HS-5 (cell line): ENCODE measurements at places on chromosomes 3 and 15.

DNA sequence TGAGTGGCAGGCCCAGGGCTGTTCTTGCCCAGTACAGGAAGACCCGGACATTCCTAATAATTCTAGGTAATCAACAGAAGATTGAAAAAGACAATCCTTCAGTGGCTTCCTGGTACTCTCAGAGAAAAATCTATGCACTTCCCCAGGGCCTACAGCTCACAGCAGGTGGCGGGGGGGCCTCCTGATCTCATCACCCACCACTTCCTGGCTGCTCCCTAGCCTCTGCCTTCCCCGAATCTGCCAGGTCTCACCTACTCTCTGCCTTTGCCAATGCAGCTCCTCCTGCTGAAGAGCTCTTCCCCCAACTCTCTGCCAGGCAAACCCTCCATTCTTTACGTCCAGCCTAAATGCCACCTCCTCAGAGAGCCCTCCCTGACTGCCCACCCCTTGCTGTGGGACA is 37.5 kb downstream of the EHD4 start:
- no peak for DNase-seq

GRCh38 chr3:195768831-195769303 is 42.9 kb downstream of the MUC4 start:
- DNase-seq = no peak

DNA sequence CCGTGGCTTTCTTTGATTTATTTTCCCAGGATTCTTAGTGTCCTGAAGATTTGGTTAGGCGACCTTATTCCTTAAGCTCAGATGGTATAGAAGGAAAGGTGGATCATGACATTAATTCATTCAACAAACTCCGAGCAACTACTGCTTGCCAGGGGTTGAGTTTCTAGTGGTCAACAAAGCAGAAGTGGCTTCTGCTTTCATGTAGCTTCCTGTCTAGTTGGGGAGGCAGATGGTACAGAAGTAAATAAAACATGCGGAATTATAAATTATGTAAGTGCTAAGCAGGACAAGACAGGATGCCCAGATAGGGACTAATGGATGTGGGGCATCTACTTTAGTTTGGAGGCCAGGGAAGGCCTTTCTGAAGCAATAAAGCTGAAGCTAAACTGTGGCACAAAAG is 15.6 kb downstream of the EEFSEC start:
- no peak for DNase-seq

- DNase-seq = no peak
Observed at GRCh38 chr3:16884084-16884747, 539 bp upstream of the PLCL2 start.

DNA sequence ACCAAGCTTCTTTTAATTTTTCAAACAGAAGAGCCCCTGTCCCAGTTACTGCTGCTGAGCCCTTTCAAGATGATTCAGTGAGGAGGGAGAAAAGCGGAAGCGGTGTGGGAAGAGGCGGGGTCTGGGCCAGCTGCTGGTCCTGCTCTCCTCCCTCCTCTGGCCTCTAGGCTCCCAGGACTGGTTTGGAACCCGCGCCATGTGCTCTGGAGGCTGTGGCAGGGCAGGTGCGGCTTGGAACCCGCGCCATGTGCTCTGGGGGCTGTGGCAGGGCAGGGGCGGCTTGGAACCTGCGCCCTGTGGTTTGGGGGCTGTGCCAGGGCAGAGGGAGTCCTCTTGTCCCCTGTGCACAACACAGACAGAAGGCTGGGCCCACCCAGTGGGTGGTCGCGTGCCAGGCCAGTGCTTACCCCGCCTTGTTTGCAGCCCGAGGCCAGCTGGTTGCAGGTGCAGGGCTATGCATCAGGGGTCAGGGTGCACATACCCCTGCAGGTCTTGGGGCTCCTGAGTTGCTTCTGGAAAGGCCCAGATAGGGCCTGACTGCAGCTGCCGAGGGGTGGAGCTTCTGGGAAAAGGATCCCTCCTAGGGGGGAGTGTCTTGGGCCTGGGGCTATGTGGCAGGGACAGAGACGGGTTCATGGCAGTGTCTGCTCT is 12.2 kb downstream of the ALG1L2 start:
- no peak for DNase-seq

DNA sequence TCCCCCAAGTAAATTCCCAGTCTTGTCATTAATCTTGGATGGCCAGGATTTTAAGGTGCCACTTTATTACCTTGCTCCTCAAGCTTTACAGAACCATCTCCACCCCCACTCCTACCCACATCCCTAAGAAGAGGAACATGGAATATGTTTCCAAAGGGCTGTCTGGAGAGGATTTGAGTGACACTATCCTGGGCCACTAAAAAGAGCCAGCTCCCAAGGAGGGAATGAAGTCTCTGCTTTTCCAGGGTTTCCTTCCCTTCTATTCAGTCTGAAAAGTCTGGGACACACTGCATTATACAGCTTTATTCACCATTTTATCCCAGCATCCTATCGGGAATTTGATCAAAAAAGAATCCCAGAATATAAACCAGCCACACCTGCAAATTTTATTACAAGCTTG is 35.6 kb upstream of the MECOM start:
- no peak for DNase-seq

DNA sequence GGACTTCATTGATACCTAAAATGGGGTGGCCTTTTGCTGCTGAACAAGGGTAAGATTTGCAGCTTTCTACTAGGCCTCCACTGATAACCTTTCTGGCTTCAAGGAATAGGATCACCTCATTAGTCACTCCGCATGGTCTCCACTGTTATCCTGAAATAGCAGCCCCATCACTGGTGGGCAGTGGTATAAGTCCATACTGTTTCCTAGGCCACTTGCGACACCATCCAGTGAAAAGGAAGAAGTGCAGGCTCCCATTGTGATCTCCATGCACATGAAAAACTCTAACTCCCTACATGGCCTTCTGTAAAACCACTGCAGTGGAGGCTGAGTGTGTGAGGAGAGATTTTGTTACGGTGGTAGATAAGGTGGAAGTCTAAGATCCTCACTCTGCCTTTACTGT is 1455.9 kb downstream of the SI start:
- no peak for DNase-seq

- no peak for DNase-seq
Observed at GRCh38 chr15:56367156-56367555, 1.9 kb downstream of the TEX9 start.

- no peak for DNase-seq
Observed at GRCh38 chr15:60949039-60949977, 279.8 kb downstream of the RORA start.

DNA sequence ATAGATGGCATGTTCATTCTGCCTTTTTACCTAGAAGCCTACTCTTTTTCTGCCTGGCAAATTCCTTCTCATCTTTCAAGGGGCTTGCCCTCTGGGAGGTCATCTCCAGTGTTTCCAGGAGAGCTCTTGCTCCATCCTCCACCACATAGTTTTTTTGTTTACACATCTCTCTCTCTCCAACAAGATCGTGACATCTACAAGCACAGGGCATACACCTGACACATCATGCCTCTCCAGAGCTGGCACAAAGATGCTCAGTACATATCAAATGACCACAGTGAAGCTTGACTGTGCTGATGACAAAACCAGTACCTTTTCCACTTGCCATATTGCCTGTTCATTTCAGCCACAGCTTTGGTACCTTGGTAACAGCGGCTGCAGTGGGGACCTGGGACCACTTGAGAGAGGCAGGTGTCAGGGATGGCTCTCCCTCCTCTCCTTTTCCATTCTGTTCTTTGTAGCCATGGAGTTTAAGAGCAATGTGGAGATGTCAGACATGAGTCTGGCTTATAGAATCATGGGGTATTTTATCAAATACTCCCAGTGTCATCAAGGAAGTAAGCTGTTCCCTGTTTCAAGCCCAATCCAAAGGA is 15.4 kb downstream of the ALPK3 start:
- DNase-seq = no peak

- DNase-seq = no peak
Observed at GRCh38 chr3:149751551-149751950, 738 bp downstream of the COMMD2 start.

GRCh38 chr3:46946416-46946815 is 30.1 kb downstream of the CCDC12 start:
- DNase-seq = no peak

DNA sequence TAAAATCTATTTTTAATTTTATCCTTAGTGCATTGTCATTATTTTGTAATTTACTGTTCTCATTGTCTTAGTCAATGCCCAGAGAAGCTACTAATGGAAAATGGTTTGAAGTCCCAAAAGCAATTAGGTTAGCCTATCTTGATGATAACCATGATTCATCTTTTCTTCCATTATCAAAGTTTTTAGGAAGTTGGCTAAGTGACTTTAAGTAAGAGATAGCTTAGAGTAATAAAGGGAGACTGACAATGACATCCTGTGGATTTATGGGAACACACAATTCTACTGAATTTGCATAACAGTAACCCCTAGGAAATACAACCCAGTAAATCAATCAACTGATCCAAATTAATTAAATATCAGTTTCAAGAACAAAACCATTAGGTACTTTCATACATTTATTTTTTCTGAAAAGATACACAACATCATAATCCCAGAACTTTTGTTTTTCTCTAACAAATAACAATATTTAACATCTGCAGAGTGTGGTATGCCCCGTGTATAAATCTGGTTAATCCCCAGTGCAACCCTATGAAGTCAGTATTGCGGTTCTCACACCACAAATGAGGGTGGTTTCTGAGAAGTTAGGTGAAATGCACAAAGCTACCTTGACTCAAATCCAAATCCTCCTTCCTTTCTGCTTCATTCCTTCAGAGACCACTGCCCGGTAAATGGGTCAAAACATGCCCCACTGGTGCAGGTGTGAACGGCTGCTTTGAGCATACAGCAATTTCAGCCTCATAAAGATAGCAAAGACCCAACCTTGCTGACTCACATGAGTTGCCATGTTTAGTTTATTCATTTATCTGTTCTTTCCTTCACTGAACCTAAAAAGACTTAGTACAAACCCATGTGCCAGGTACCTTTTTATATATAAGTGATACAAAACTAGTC is 202.1 kb downstream of the TBL1XR1 start:
- DNase-seq = no peak

GRCh38 chr15:90868261-90868689 is at the start of gene FURIN:
FURIN (plus strand) TSS chr15:90868588; CDS start chr15:90875741, 7,153 bp downstream.
- DNase-seq = no peak

DNA sequence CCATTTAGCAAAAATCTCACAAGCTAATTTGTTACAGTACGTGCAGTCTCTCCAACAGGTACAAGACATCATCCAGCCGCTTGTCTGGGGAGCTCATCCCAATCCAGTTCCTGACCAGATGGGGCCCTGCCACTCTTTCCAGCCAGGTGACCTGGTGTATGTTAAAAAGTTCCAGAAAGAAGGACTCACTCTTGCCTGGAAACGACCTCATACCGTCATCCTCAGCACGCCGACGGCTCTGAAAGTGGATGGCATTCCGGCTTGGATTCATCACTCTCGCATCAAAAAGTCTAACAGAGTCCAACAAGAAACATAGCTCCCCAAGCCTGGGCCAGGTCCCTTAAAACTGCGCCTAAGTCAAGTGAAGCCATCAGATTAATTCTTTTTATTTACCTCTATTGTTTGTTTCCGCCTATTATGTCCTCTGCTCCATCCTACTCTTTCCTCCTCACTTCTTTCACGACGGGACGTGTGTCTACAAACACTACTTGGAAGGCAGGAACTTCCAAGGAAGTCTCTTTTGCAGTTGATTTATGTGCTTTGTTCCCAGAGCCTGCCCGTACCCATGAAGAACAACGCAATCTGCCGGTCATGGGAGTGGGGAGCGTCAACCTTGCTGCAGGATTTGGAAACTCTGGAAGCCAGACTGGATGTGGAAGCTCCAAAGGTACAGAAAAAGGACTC is 37.5 kb downstream of the ZBTB11 start:
- DNase-seq = no peak

DNA sequence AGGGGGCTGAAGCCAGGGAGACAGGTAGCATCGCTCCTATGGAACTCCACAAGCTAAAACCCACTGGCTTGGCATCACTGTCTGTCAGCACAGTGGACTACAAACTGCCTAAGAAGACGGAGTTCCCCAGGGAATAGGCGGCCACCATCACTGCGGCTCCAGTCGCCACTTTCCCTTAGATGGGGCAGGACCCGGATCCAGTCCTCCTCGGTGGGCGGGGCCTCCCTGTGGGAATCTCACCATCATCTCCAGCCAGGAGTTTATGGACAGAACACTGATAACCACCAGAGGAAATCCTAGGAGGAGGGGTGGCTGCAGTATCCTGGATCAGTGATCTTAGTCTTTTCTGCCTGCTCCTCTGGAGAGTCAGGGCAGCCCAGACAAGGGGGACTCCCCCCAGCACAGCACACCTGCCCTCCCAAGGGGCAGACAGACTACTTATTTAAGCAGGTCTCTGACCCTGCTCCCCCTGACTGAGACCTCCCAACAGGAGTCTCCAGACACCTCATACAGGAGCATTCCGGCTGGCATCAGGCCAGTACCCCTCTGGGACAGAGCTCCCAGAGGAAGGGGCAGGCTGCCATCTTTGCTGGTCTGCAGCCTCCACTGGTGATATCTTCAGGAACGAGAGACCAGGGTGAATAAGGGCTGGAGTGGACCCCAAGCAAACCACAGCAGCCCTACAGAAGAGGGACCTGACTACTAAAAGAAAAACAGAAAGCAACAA is 435.6 kb upstream of the RASGRP1 start:
- no peak for DNase-seq
